Amygdala (tissue), 56 donors: ENCODE measurements at places on chromosomes 11 and 22.

- no peak for DNase-seq
These were observed 62.4 kb upstream of the CCDC179 start for GRCh38 chr11:22922672-22923071.

DNA sequence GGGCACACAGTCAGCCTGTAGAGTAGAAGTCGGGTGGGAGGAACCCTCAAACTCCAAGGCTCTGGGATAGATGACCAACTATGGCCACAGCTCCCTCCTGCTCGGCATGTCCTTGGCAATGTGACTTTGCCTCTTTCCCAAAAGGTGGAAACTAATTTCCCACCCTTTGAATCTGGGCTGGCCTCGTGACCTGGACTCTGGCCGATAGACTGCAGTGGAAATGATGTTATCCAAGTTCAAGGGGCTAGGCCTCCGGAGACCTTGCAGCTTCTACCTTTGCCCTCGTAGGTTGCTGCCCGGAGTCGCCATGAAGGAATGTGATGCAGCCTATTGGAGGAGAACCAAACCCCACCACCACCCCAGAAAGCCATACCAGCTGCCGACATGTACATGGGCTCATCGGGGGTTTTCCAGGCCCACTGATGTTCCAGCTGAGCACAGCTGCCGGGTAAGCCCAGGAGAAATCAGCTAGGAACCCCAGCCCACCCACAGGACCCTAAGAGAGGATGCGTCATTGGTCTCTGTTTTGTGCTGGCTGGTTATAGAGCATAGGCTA, 30.4 kb downstream of the KCNJ4 start:
- DNase-seq, result no peak

DNA sequence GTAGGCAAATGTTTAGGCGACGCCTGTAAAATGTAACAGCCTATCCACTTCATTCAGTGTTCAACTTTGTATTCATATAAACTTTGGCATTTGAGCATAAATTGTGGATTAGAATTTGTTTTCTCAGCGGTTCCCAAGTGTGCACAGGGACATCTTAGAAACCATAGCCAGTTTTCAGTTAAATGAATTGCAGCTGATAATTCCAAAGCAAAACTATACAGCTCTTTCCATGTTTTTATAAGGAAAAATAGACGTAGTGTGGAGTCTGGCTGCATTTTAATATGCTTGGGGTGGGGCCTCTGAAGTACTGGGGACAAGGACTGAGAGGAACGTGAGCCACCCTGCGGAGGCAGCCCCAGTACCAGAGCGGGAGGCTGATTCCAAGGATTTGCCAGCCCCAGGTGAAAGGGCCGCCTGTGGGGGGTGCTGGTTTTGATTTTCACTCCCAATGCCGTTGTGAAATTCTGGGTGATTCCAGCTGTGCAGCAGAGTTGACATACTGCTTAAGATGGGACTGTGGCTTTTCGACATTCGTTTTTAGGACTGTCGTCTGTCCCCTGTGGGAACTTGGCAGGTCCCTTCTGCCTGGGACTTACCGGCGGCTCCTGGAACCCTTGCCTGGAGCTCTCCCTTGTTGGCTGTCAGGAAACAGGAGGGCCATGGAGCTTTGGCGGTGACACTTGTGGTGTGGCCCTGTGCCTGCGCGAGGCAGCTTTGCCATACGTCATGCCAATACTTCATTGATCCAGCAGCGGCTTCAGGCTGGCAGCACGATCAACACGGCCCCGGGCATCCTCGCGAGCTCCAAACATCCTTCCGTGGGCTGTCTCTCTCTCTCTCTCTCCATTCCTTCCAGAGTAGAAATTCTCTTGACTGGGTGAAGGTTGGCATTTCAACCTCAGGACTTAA, 370.9 kb downstream of the TBC1D22A start:
- no peak for DNase-seq

DNA sequence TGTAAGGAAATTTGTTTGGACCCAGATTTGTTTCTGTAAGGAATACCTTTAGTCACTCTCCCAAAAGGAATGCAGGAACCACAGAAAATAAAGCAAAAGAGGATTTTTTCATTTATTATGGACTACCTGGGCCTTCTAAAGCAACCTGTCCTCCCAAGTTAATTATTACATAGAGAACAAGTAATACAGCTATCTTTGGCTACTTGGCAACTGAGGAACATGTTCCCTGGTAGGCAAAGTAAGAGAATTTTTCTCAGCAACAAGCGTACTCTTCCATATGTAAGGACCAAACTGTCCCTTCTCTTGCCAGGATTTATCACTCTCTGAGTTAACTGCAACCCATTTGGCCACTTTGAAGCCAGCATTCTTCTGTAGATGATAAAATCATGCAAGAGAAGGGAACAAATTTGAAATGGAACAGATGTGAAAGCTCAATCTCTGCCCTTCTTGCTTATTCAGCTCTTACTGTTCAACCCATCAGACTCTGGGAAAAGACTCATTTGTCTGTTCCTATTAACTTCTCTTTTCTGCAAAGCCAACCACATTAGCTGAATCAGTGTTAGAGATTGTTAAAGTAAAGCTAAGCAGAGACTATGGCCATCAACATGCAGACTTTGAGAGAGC, 190.2 kb downstream of the SWAP70 start:
- no peak for DNase-seq

DNA sequence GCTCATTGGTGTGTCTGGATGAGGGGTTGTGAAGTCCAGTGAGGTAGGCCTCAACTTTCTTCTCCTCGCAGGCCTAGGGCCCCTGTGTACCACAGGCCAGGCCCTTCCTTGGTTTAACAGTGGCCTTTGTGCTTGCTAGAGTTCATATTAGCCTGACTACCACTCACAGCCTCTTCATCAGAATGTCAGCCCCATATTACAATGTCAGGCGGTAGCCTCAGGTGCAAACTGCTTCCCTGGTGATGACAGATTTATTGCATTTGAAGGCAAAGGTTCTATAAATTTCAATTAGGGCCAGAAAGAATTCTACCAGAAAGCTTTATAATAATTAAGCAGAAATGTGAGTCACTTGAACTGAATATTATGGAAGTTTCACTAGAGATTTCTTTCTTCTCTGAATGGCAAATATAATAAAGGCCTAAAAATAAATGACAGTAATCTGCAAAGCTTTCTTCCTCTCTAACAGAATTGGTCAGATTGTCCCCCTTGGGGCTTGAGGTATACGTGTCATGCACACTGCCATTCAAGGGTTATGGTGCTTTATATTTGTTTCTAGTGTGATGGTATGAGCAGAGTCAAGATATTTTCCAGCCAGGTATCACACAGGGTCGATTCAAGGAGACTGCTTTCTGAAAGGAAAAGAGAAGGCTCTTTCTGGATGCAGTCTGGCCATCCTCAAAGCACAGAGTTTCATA, 210.3 kb downstream of the CWF19L2 start:
- DNase-seq, result no peak

DNA sequence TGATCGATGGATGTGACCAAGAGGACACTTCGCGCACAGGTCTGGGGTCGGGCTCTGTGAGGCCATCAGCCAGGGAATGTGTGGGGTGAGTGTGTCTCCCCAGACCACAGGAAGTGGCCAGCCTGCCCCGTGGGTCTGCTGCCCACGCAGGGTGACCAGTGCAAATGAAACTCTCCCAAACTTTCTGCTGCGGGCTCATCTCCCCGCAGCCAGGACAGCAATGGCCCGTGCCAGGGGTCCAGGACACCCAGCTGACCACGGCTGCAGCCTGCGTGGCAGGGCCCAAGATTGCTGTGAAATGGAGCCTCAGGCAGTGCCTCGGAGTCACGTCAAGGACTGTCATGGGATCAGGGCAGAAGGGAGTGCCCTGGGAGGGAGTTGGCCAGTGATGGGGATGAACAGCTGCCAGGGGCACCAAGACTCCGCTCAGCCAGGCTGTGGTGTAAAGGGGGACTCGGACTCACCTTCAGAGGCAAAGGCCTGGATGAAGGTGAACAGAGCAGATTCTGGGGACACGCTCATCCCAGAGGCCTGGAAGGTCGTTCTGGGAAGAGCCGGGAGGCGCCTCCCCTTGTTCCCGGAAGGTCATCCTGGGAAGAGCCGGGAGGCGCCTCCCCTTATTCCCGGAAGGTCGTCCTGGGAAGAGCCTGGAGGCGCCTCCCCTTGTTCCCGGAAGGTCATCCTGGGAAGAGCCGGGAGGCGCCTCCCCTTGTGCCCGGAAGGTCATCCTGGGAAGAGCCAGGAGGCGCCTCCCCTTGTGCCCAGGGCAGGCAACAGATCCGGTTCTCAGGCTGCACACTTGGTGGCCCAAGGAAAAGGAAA, 252.6 kb downstream of the BRD1 start:
- DNase-seq, result no peak

GRCh38 chr11:128938156-128938885, 4.3 kb downstream of the TP53AIP1 start:
- DNase-seq, result no peak

DNA sequence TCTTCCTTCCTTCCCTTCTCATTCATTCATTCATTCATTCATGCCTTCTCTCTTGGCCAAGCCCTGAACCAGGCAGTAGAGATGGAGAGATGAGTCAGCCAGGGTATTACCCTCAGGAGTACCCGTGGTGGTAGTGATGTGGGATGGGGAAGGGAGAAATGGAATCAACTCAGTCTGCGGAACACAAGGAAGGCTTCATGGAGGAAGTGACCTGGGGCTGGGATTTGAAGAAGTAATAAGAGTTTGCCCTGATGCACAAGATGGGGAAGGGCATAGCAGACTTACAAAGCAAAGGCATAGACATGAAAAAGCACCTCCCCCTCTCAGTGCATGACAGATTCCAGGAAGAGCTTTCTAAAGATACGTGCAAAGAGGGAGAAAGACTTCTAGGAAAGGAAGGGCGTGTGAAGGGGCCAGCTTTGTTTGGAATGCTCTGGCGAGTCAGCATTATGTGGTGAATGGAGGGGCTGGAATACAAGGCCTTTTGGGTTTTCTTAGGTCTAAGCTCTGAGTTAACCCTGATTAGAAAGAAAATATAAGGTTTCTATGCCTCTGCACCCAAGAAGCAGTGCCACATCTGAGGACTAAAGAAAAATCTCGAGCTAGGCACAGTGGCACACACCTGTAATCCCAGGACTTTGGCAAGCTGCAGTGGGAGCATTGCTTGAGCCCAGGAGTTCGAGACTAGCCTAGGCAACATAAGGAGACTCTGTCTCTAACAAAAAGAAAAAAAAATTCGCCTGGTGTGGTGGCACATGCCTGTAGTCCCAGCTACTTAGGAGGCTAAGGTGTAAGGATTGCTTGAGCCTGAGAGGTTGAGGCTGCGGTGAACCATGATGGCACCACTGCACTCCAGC, 36.4 kb upstream of the ACER3 start:
- no peak for DNase-seq

GRCh38 chr11:11463405-11463804, 110.4 kb upstream of the CSNK2A3 start:
- no peak for DNase-seq

DNA sequence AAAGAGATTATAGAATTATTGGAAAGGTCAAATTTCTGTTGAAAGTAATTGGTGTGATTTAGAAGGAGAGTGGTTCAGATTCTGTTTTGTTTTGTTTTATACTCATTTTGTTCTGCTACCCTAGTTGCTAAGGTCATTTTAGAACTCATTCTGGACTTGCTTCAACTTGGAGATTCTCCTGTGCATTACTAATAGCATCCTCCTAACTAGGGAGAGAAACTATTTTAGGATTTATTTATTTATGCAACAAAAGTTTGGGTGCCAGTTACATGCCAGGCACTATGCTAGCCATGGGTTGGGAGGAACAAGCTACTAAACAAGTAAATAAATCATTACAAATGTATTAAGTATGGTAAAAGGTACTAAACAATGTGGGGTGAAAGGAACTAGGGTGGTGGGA, 84.0 kb downstream of the YAP1 start:
- DNase-seq, result no peak

- DNase-seq, result no peak
These were observed 19.0 kb upstream of the OR9Q1 start for GRCh38 chr11:58004664-58005063.

DNA sequence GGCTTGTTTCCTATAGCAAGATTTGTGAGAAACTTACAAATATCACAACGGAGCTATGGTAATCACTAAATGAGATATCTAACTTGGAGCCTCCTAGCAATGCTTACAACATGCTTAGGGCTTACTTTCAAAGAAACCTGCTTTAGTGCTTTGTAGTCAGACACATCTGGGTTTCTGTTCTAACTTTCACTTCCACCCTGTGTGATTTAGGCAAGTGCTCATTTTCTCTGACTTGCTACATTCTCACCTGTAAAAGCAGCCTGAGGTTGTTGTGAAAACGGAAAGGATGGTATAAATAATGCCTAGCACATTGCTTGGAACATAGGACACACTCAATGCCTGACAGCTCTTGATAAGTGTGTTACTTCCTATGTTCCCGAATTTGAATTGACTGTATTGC, 45.6 kb downstream of the LRRC4C start:
- DNase-seq, result no peak

DNA sequence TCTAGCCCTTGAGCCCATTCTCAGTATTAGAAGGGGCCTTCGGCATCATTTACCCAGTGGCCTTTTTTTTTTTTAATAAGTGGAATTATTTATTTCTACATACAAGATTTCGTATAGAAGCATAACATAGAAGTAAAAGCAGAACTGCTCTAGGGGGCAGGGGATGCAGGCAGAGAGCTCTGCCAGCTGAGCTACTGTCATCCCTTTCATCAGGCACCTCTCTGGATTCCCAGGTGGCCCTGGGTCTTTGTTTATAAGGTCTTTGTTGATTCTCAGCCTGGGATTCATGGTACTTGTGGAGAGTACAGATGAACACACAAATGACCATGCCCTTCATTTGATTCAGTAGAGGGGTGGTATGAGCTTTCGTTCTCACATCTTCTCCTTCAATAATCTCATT, 66.4 kb downstream of the GAB2 start:
- DNase-seq, result no peak

DNA sequence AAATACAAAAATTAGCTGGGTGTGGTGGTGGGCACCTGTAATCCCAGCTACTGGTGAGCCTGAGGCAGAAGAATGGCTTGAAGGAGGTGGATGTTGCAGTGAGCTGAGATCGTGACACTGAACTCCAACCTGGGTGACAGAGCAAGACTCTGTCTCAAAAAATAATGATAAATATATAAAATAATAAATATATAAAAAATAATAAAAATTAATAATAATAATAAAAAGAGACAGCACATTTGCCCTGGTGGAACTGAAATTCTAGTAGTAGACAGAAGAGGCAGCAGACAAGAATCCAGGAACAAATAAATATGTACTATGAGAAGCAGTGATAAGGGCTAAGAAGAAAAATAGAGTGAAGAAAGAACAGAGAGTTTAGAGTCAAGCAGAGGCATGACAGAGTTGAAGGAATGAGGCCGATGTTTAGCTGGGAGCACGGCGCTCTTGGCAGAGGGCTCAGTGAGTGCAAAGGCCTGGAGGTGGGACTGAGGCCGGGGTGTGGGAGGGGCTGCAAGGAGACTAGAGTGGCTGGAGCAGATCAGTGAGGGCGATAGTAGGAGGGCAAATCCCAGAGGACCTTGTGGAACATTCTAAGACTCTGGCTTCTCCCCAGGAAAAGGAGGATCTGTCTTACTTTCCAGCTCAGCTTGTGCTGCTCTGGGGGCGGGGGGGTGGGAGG, 410.3 kb downstream of the MN1 start:
- DNase-seq, result no peak

- DNase-seq, result no peak
These were observed 130.8 kb upstream of the SPON1 start for GRCh38 chr11:13831696-13832095.

DNA sequence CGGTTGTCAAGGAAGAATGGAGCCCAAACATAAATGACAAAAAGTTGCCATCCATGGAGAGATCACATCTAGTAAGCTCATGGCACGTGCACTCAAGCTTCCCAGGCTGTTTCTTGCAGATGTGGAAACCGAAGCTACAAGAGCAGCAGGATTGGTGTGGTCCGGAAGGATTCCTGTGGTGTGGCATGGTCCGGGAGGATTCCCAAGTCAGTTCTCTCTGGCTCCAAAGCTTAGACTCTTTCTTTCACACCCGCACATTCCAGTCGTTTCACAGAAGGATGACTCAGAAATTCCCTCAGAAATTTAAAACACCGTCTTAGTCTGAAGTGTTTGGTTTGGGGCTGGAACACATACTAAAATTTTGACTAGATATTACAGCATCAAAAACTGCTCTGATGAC, 78.0 kb upstream of the DRD2 start:
- no peak for DNase-seq
